Sigmoid colon (tissue), 7 donors: ENCODE measurements at places on chromosomes 3 and 15. TPM values are rescaled to one million over a fixed set of nuclear protein-coding genes. Genes with fewer than 3 reads are reported as not detected.
A peak's percentile ranks its signal among the peaks of the same experiment; 100 is the strongest.

Gene NLGN1
- polyA plus RNA-seq, result 0.60 TPM

Gene TAGLN3
- polyA plus RNA-seq, result not detected

Gene RGMA
- polyA plus RNA-seq, result 6.0 TPM

- no peaks in the 10 kb centered on the region for H3K27me3 ChIP-seq
- no peak overlapping the region for H3K27ac ChIP-seq
- H3K4me3 ChIP-seq, result no peak overlapping the region
- no peak for DNase-seq
Measured at GRCh38 chr15:39830166-39830565, 47.5 kb upstream of the FSIP1 start.

- H3K36me3 ChIP-seq, result no peaks in the 10 kb centered on the region
- no peak overlapping the region for H3K4me3 ChIP-seq
Measured at GRCh38 chr3:46909535-46910161, 32.1 kb downstream of the PTH1R start.

DNA sequence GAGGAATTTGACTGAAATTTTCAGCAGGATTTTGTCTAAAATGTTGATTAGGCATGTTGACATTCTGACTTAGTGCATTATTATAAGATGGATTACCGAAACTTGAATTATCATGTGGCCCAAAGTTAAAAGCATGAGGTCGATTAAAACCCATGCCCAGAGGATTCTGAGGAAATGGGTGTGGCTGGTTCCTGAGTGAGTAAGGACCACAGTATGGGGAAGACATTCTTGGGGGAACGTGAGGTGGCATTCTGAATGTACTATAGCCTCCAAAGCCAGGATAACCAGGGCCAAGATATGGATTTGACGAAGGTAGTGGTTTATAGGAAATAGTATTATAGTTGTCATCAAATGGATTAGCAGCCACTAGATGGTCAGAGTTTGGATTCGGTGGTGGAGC is 38.7 kb upstream of the DNAAF4 start:
- H3K4me1 ChIP-seq, result no peaks in the 10 kb centered on the region
- no peaks in the 10 kb centered on the region for H3K27me3 ChIP-seq
- no peak for DNase-seq
- no peak overlapping the region for H3K27ac ChIP-seq

GRCh38 chr15:93895976-93896770 is 335.2 kb upstream of the MCTP2 start:
- H3K4me3 ChIP-seq, result no peak overlapping the region
- DNase-seq, result no peak
- H3K4me1 ChIP-seq, result no peaks in the 10 kb centered on the region
- no peaks in the 10 kb centered on the region for H3K27me3 ChIP-seq
- H3K27ac ChIP-seq, result no peak overlapping the region
- H3K36me3 ChIP-seq, result no peaks in the 10 kb centered on the region

DNA sequence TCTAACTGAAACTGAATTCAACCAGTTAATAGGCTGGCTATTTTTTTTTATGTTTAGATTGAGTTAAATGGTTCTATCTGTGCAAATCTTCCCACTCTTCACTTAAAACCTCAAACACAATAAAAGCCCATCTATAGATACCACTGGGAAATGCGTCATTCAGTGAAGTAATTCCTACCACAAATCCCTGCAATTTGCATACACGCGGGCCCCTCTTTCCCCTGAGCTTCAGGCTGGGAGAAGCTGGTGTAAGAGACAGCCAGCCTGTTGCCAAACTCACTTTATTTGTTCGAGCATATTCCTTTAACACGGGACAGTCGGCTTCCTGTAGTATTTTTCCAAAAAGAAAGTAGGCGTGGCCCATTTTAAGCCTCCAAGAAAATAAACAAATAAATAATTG is 26.0 kb upstream of the MCTP2 start:
- no peaks in the 10 kb centered on the region for H3K36me3 ChIP-seq
- H3K4me3 ChIP-seq, result no peak overlapping the region
- H3K27ac ChIP-seq, result no peak overlapping the region
- no peak for DNase-seq
- no peaks in the 10 kb centered on the region for H3K4me1 ChIP-seq

- H3K4me3 ChIP-seq, result peak overlapping the region; percentile 71
- peaks cover 15% of the 10 kb centered on the region for H3K4me1 ChIP-seq
- no peak for DNase-seq
- H3K27me3 ChIP-seq, result no peaks in the 10 kb centered on the region
- H3K27ac ChIP-seq, result peak overlapping the region; percentile 94
- H3K36me3 ChIP-seq, result no peaks in the 10 kb centered on the region
Measured at GRCh38 chr15:22786868-22787698, 639 bp downstream of the NIPA1 start.

GRCh38 chr3:5112043-5112442 is 10.0 kb upstream of the ARL8B start:
- no peaks in the 10 kb centered on the region for H3K36me3 ChIP-seq
- H3K4me1 ChIP-seq, result no peaks in the 10 kb centered on the region
- DNase-seq, result no peak
- no peaks in the 10 kb centered on the region for H3K27me3 ChIP-seq
- no peak overlapping the region for H3K27ac ChIP-seq

DNA sequence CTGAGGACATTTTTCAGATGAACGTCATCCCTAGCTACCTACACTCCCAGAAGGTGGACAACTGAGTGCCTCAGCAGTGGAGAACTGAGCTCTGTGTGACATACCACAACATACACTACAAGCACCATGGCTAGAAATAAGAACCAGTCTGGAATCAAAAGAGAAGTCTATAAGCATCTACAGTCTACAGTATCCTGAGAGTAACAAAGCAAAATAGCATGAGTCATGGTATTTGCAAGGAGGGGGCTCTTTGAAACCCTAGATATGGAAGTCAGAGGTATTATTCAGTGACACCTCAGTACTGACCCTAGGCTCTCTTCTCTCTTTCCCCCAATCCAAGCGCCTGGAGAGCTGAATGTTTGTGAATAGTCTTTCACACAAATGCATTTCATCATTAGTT is 87.5 kb downstream of the TNIK start:
- no peak overlapping the region for H3K4me3 ChIP-seq
- no peaks in the 10 kb centered on the region for H3K36me3 ChIP-seq
- DNase-seq, result no peak

DNA sequence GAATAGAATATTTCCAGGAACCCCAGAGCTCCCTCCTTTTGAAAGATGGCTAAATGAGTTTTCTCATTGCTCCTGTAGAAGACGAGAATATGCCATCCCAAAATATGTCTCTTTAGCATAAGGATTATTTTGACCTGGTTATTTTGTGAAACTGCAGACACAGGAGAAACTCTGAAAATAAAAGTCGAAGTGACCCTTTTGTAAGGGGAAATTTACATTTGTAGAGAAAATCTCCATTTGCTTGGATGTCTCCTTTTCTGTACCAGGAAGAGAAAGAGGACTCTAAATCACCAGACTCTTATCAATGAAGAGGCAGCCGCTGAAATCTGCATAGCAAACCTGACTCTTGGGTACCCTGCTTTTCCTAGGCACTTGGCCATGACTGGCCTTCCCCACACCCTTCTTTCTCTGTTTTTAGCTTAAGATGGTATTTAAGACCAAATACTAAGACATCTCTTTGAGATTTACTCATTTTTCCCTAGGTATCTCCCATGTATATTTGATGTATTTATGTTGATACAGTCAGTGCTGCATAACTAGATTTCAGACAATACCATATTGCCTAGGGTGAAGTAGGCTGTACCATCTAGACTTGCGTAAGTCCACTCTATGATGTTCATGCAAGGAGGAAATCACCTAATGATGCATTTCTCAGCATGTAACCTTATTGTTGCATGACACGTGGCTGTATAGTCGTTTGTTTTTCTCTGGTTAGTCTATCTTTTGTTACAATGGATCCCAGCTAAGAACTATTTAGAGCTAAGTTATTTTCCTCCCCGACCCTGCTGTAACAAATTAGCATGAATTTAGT is 98.2 kb upstream of the UBE3A start:
- H3K27me3 ChIP-seq, result no peaks in the 10 kb centered on the region
- no peaks in the 10 kb centered on the region for H3K36me3 ChIP-seq
- no peak overlapping the region for H3K4me3 ChIP-seq
- no peak for DNase-seq
- H3K27ac ChIP-seq, result no peak overlapping the region
- peaks cover 26% of the 10 kb centered on the region for H3K4me1 ChIP-seq

DNA sequence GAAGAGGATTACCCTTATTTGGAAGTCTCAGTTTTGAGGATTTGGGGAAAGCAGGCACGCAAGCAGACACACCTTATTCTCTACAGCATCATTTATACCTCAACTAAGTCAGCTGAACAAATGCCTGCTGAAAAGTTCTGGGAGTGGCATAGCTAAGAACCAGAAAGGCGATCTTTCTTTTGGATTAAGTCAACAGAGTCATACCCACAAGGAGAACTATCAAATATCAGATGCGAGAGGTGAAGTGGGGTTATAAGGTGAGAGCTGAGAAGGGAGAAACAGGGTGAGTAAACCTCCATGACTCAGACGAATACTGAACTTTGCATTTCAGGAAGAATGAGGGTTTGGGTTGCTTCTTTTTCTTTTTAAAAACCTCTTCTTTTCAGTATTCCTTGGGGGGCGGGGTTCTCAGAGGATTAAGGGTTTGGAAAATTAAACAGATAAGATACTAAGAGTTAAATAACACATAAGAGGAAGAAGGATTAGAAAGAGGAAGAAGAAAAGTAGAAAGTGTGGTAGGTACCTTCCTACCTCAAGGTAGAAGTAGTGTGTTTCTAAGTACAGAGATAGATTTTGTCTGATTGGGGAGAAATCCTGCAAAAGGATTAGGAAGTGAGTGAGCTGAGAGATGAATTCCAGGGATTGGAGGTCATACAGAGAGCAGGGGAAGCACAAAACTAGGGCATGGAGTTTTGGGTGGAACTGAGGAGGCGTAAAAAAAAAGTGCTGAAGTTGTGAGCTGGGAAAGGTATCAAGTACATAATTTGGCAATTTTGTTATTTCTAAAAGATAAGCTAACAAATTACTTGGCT is 41.3 kb upstream of the ICE2 start:
- no peak for DNase-seq
- H3K36me3 ChIP-seq, result no peaks in the 10 kb centered on the region
- no peak overlapping the region for H3K27ac ChIP-seq
- no peak overlapping the region for H3K4me3 ChIP-seq
- H3K27me3 ChIP-seq, result no peaks in the 10 kb centered on the region
- no peaks in the 10 kb centered on the region for H3K4me1 ChIP-seq

- no peak overlapping the region for H3K27ac ChIP-seq
- no peak for DNase-seq
- no peaks in the 10 kb centered on the region for H3K27me3 ChIP-seq
- no peaks in the 10 kb centered on the region for H3K4me1 ChIP-seq
- H3K4me3 ChIP-seq, result no peak overlapping the region
- H3K36me3 ChIP-seq, result no peaks in the 10 kb centered on the region
Measured at GRCh38 chr3:40191850-40192448, 117.6 kb upstream of the EIF1B start.
